ENCODE measurements at places on chromosomes 2 and 18.

GRCh38 chr2:120999377-121000097 is 263.9 kb downstream of the GLI2 start:
- no peak for DNase-seq

- DNase-seq: peak; percentile 82
These were observed 11.3 kb downstream of the MALT1 start for GRCh38 chr18:58682429-58683069.

GRCh38 chr2:134466141-134466540 is 212.3 kb downstream of the MGAT5 start:
- no peak for DNase-seq

GRCh38 chr2:70044290-70045040 is 42.8 kb upstream of the PCBP1 start:
- DNase-seq: no peak

- DNase-seq: no peak
These were observed 43.6 kb downstream of the MC2R start for GRCh38 chr18:13871701-13872100.

DNA sequence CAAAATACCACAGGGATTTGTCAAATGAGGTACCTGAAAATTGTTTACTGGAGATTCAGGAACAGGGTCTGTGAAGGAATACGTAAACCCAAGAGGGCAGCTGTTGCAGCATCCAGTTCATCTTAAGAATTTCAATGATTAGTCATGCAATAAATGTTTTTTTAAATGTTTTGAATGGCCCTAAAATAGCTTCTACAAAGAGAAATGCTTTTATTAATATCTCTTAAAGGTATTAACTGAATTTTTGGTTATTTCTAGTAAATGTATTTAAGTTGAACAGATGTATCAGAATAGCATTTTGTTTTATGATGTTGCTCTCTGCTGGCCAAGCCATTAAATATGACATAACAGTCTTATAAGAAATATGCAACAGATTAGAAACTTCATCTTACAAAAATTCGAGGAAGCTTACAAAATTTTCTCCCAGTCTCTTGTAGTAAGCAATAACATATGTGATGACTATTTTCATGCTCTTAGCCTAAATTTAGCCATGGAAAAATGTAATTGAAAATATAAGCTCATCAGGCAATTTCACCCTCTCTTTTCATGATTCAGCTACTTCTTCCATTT is 863.9 kb downstream of the SUCLG1 start:
- DNase-seq: peak; percentile 88

DNA sequence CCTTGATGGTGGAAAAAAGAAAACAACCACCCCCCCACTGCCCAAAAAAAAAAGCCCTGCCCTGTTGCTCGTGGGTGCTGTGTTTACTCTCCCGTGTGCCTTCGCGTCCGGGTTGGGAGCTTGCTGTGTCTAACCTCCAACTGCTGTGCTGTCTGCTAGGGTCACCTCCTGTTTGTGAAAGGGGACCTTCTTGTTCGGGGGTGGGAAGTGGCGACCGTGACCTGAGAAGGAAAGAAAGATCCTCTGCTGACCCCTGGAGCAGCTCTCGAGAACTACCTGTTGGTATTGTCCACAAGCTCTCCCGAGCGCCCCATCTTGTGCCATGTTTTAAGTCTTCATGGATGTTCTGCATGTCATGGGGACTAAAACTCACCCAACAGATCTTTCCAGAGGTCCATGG is 28.0 kb downstream of the MAL start:
- DNase-seq: no peak

GRCh38 chr2:54924121-54924520 is 126.1 kb downstream of the RTN4 start:
- DNase-seq: no peak

- no peak for DNase-seq
These were observed 117.5 kb downstream of the CD226 start for GRCh38 chr18:69830189-69830588.

DNA sequence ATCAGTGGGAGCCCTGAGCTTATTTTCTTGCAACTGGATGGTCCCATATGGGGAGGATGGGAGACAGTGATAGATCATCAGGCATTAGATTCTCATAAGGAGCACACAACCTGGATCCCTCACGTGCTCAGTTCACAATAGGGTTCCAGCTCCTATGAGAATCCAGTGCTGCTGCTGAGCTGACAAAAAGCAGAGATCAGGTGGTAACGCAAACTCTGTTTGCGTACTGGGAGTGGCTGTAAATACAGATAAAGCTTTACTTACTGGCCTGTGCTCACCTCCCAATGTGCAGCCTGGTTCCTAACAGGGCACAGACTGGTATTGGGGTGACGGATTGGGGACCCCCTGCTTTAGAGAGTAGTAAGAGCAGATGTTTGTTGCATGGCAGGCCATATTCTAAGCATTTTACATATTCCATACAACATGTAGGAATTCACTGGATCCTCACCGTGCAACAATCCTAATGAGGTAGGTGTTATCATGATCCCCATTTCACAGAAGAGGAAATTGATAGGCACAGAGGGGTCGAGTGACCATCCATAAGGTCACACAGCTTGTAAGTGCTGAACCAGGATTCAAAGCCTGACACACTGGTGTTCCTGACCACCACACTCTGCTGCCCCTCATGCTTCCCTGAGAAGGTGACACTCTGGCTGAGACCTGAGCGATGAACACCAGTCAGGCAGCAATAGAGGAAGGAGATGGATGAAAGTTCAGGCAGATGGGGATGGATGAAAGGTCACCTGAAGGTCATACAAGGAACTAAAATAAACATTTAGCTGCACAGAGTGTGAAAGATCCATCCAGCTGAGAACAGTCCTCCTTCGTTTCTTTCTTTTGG is 15.7 kb upstream of the MAT2A start:
- no peak for DNase-seq

DNA sequence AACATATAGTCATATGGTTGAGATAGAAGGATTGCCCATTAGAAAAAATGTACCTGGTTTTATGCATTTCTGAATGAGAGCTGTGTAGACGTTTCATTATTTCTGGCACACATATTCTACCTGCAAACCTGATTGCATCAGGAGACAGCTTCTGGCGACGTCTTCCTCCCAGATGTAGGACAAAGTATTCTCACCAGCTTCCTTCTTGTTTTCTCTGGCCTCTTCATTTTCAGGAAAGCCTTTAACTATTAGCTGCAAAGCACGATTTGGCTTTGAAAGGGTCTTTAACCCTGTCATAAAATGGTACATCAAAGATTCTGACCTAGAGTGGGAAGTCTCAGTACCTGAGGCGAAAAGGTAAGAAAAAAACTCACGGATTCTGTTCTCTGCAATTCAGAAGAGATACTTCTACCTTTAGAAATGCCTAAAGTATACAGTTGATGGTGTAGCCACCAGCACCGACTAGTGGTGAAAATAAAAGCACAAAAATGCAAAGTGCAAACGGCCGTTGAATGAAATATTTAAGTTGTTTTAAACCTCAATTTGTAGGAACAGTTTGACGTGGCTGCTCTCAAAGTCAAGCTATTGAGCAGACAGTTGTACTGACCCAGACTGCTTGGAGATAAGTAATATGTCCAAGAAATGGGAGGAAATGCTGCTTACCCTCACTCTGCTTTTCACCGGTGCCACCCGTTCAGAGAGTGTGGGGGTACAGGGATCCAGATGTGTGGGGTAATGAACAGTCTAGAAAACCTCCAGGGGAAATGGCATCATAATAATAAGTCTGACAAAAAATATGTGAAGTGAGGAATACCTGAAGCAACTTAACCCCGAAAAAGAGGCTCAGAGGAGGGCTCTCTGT is 20.2 kb downstream of the IL18RAP start:
- no peak for DNase-seq

- DNase-seq: no peak
These were observed 56.8 kb downstream of the ATOH8 start for GRCh38 chr2:85810371-85811179.

DNA sequence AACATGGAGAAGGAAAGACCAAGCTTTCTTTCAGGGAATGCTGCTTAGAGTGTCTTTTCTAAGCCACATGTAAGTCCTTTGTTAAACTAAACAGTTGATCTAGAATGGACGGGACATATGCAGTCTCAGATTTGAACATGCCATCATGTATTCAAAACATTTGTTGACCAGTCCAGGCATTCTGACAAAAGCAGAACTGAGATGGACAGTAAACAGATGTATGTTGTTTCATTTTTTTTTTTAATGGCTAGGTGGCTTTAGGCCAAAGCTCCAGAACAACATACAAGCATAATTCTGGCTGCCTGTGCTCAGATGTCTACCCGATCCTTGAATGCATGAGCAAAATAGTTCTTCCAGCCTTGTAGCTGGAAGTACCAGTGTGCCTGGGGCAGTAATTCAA is 1211.4 kb upstream of the FAM98A start:
- no peak for DNase-seq

GRCh38 chr18:79947054-79947755 is 4.2 kb downstream of the SLC66A2 start:
- no peak for DNase-seq

GRCh38 chr2:107380912-107381311 is 445.8 kb upstream of the RGPD4 start:
- DNase-seq: no peak

GRCh38 chr2:209160800-209161588 is 262.9 kb upstream of the MAP2 start:
- DNase-seq: no peak

DNA sequence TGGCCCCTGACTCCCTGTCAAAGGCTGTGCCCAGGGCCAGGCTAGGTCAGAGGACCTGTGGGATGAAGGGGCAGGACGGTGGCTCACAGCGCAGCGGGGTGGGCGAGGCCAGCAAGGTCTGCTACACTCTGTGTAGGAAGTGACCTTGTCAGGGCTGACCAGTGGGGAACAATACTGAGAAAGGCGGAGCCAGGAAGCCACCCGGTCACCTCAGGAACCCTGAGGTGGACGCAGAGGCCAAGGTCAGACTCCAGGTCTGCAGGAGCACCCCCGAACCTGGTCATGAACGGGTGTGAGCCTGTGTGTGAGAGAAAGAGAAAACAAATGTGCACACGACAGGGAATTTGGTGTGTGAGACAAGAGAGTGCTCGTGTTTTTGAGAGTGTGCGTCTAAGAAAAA is 72.3 kb downstream of the SMAD7 start:
- DNase-seq: no peak

DNA sequence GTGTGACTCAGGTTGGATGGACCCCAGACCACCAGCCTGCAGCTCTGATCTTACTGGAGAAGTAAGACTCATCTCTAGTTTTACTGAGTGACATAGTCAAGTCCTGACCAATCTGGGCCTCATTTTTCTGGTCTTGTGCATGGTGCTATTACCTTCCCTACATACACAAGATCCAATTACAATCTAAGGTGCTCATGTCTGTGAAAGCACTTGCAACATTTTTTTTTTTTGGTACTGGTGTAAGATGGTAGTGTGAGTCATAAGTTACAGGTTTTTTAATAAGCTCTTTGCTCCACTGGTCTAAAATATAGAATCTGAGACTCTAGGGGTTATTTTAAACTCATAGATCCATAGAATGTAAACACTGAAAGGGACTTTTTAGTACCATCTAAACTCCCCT is 117.3 kb upstream of the EFEMP1 start:
- no peak for DNase-seq

DNA sequence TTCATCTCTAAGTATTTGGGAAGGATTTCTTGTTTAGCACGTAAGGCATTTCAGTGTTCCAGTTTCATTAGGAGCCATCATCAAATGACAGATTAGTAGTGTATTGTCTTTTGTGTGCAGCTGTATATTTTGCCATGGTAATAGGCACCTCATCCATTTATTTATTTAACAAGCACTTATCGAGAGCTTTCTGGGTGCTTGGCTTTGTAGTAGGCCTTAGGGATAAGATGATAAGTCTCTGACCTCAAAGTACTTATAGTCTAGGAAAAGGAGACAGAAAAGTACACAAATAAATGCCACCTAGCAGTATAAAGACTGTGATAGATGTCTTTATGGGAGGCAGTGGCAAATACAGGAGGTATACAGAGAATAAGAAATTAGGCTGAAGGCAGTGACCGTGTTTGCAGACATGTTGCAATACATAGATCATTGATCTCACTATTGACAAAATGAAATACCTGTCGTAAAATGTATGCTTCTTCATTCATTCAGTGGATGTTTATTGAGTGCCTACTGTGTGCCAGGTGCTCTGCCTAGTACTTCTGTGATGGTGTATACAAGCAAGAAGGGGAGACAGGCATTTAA is 265.9 kb downstream of the SETBP1 start:
- DNase-seq: no peak

- no peak for DNase-seq
These were observed 559.3 kb upstream of the TNP1 start for GRCh38 chr2:217419055-217419671.

GRCh38 chr2:27496357-27497287 is at the start of gene GCKR:
Gene GCKR, plus strand, starts transcription at chr2:27496839. Its CDS starts 66 bp downstream, at chr2:27496905.
- DNase-seq: no peak

- no peak for DNase-seq
These were observed 2.0 kb downstream of the EIF2AK2 start for GRCh38 chr2:37154785-37155184.

DNA sequence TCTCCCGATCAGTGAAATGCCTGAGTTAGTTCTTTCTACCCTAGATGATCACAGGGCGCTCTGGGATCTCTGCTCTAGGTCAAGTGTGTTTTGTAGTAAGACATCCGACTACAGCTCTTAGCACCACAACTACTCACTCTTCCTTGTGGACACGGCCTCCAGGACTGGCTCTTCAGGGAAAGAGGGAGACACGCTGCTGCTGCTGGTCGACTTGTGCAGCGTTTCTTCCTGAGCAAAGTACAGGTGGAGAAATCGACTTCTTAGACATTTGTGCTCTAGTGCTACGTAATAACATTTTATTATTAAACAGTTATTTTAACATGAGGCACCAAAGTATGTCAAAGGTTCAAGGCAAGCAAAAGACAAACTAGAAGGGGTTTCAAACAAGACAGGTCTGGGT is 57.0 kb downstream of the PRELID3A start:
- no peak for DNase-seq

GRCh38 chr2:207219676-207220501 is 54.1 kb upstream of the KLF7 start:
- peak; percentile 51 for DNase-seq

DNA sequence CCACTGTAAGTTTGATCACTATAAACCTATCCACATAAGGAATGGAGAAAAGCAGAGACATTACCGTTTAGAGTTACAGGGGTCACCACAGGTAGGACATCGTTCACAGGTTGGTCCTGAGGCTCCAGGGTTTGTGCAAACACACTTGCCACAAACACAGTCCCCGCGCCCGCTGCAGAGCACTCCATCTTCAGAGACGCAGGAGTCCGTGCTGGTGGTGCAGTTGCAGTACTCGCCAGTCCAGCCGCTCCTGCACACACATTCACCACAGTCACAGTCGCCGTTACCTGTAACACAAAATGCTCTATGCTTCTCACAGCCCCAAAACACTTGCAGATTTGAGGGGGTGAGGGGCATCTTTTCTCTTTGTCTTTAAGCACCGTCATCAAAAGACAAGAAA is 63.9 kb upstream of the PLA2R1 start:
- DNase-seq: no peak

- DNase-seq: no peak
These were observed 88.7 kb downstream of the ADAM23 start for GRCh38 chr2:206531996-206532543.

GRCh38 chr2:236117861-236118269 is 50.3 kb downstream of the GBX2 start:
- no peak for DNase-seq

- DNase-seq: no peak
These were observed 5.6 kb upstream of the PPP4R1 start for GRCh38 chr18:9619990-9620389.
